Transverse colon (tissue), 4 donors: ENCODE measurements at places on chromosomes 5 and 9. TPM values are rescaled to one million over a fixed set of nuclear protein-coding genes. Genes with fewer than 3 reads are reported as not detected.

GRCh38 chr5:111083323-111083722 is 8.8 kb upstream of the WDR36 start:
- no peak for DNase-seq

GRCh38 chr5:94192658-94193391 is 425.6 kb downstream of the KIAA0825 start:
- DNase-seq: no peak

DNA sequence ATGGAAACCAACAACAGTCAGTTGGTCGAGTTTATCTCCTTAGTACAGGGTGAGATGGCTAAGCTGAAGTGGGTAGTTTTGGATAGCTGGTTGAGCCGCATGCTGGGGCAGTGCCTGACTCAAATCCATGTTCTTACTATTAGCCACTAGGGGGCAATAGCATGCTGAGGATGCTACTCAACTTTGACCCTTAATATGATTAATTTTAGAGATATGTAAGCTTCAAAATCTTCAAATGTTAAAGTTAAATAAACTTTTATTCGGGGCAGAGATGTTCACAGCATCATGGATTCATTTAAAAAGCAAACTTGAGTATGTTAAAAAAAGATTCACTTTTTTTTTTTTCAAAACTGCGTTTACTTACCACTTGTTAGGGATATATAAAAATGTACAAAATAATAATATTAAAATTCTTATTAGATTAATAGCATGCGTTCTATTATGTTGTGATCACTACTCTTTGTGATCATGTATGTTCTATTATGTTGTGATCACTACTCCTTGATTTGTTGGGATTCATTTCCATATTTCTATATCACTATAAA is 57.0 kb downstream of the C9orf153 start:
- no peak for DNase-seq

GRCh38 chr5:89277816-89278215 is 394.8 kb upstream of the MEF2C start:
- DNase-seq: no peak

GRCh38 chr9:20702570-20702969 is 18.5 kb downstream of the FOCAD start:
- DNase-seq: no peak

- DNase-seq: no peak
Measured at GRCh38 chr5:132657676-132658380, at the start of gene IL13. TSS of gene IL13 (plus strand) at chr5:132658173. CDS start at chr5:132658187, 14 bp downstream.

- no peak for DNase-seq
Measured at GRCh38 chr5:79547982-79548381, 34.0 kb upstream of the HOMER1 start.

The ARSK gene
- 5.6 TPM for total RNA-seq

The EQTN gene
- total RNA-seq: not detected

DNA sequence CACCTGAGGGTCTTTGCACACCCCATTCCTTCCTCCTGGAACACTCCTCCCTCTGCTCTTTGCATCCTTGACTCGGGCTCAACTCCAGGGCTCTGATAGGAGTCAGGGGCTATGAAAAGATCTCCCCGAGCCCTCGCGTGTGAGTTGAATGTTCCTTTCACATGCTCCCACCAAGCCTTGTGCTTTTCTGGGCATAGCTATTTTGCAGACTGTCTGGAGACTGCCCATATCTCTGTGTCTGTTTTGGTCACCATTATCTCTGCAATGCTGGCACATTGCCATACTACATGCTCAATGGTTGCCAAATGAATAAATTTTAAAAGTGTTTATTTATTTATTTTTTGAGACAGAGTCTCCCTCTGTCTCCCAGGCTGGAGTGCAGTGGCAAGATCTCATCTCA is 56.9 kb upstream of the PLPP1 start:
- DNase-seq: no peak

The SPATA31C1 gene
- not detected for total RNA-seq
